Esophagus mucosa (tissue), 1 donor: ENCODE measurements at places on chromosomes 11 and 22.
A peak's percentile ranks its signal among the peaks of the same experiment; 100 is the strongest.

DNA sequence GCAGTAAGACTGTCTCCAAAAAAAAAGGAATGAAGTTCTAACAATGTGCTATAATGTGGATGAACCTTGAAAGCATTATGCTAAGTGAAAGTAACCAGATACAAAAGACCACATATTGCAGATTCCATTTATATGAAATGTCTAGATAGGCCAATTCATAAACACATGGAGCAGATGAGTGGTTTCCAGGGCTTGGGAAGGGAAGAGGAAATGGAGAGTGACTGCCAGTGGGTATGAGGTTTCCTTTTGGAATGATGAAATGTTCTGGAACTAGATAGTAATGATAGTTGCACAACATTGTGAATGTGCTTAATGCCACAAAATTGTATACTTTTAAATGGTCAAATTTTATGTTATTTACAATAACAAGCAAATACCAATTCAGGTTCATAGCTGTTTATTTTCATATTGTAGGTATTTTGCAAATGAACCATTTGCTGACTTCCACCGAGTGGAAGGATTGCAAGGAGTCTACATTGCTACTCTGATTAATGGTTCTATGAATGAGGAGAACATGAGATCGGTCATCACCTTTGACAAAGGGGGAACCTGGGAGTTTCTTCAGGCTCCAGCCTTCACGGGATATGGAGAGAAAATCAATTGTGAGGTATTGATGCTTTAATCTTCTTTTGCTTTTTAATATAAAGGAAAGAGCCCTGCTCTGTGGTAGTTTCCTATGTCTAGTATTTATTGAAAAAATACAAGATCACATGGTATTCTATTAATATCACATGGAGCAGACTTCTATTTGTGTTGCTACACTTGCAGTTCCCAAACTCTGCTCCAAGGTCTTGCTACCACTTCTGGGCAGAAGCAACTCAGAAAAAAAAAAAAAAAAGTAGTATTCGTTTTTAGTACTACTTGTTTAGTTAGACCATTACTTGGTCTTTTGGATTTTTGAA, 67.7 kb upstream of the SORL1-AS1 start:
- ATAC-seq = no peak

GRCh38 chr11:73018856-73019255, 123.3 kb downstream of the FCHSD2 start:
- ATAC-seq = no peak

DNA sequence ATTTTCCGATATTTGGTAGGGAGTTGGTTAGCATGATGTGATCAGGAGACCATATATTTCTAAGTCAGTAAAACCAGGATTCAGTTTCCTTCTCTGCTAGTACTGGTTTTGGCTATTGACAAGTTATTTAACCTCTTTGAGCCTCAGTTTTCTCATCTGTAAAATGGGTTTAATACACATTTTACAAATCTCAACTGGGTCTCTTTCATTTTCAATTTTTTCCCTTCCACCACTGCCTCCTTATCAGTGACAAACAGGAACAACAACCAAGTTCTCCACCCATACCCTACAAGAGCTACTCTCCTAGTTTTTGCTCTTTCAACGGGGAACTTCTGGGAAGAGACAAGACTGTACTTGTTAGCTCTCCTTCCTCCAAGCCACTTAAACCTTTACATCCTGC, 6.2 kb upstream of the APLP2 start:
- ATAC-seq = no peak

DNA sequence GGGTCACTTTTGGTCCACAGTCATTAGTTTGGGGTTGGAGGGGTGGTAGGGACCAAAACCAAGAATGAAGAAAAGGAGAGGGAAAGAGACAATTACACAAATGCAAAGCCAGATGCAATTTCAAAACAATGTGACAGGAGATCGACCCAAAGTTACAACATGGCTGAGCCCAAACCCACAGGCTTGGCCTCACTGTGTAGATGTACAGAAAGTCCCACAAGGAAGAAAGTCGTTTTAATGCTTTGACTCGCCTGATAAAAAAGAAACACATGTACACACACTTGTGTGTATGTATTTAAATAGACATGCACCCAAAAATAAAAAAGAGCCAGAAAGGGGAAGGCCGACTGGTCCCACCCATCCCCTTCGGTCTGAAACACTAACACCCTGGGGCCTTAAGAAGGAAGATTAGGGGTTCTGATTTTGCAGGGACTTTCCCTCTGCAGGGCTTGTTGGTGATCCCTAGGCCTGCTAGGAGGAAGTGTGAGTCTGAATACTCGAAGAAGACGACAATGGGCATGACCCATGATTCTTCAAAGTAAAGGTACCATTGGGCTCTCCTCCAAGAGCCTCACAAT, 104.1 kb downstream of the ETS1 start:
- peak; percentile 59 for ATAC-seq

DNA sequence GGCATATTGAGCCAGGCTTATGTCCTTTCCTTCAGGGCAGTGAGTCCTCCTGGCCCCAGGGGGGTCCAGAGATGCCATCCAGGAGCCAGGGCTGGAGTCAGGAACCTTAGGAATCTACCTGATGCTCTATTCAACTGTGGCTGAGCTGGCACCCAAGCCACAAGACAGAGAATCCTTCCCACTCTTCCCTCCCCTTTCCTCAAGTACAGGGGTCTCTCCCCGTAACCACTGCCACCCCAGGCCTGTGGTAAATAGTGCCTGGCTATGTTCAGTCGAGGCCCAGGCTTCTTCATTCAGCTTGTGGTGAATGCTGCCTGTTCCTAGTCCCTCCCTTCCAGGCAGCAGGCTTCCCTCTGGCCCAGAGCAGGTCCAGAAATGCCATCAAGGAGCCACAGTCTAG, 45.5 kb upstream of the THY1 start:
- ATAC-seq = no peak

- ATAC-seq = no peak
Observed at GRCh38 chr11:96328395-96329010, 14.5 kb downstream of the MAML2 start.

DNA sequence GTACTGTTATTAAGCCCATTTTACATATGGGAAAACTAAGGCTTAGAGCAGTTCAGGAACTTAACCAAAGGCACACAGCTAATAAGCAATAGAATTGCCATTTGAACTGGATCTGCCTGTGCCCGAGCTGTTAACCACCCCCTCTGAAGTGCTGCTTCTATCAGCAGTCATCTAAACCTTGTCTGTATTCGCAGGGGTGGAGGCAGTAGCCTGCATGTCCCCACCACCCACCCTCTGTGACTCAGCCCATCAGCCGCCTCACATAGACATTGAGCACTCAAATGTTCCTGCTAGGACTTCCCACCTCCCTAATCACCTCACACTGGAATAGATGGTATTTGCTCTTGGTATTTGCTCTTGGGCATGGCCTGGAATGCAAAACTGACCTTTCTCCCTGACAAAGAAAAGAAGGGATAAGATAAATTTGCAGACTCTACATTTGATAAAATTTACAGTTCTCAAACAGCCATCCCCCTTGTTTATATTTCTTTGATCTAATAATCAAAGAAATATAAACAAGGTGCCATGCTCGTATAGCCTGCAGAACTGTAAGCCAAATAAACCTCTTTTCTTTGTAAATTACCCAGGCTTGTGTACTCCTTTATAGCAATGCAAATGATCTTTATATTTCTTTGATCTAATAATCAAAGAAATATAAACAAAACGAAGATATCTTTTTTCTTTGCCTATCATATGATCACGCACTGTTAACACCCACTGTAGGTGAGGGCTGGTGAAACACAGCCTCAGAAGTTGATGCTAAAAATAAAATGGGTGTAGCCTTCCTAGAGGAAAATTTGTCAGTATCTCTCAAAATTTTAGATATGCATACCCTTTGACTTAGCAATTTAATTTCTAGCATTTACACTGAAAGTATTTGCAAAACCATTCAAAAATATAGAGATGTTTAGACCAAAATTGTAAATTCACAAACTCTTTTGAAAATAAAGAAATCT, 15.9 kb downstream of the DKK3 start:
- no peak for ATAC-seq

DNA sequence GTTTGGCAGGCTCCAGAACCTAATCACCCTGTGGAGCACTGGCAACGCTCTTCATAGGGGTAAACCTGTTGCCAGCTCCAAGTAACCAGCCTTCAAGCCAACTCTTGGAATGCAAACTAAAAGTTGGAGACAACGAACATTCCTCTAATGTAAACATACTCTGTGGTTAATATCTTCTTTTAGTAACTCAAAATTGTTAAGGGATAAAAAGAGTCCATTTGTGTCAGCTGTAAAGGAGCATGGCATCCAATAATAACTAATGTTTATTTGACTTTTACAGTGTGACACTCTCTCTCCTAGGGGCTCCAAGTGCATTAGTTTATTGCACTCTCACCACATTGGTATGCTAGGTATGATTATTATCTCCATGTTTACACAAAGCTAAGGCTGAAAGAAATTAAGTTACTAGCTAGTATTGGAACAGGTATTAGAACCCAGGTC, 31.0 kb upstream of the AMOTL1 start:
- no peak for ATAC-seq

DNA sequence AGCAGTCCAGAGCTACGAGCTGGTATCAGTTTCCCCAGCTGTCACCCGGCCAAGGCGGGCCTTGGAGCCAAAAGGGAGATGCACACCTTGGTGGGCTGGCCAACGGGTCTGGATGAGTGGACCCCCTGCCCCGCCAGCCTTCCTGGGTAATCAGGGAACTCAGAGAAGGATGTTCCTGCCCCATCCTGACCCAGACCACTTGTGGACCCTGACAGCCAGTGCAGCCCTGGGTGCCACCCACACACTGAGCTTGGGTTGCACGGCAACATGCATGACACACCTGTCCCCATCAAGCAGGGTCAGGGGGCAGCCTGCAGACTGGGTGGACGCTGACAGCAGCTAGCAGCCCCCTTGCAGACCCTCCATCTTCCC, 8.6 kb downstream of the SLC25A1 start:
- ATAC-seq = no peak

- no peak for ATAC-seq
Observed at GRCh38 chr11:120832481-120833238, 191.2 kb upstream of the TBCEL start.

DNA sequence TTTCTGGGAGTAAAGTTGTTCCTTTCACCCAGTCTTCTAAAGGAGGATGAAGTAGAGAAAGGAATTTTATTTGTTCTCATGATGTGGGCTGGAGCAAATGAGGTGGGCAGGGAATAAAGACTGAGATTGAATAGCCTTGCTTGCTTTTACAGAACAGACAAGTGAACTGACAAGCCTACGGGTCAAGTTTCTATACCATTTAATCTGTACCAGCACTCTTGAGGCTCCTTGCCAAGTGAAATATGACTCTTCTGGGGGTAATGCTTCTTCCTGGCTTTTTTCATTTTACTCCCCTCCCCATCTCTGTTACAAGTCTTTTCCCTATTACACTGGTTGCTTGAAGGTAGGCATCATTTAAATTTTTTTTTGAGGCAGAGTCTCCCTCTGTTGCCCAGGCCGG, 54.8 kb downstream of the CSTPP1 start:
- ATAC-seq = no peak

GRCh38 chr22:41541484-41541883, 2.8 kb downstream of the POLR3H start:
- no peak for ATAC-seq
